ENCODE measurements at places on chromosomes 11 and 22.
A peak's percentile ranks its signal among the peaks of the same experiment; 100 is the strongest.

DNA sequence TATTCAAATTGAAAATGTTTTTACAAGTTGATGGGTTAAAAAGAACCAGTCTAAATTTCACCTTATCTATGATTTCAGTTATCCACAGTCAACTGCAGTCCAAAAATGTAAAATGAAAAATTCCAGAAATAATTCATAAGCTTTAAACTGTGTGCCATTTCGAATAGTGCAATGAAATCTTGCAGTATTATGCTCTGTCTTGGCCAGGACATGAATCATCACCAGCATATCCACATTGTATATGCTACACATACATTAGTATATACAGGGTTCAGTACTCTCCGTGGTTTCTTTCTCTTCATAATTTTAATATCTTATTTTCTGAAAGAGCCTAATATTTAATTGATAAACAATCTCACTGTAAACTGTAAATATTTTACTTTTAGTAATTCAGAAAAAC, 45.9 kb downstream of the ARHGAP32 start:
- DNase-seq, result no peak

- DNase-seq, result no peak
These were observed 8.0 kb upstream of the EFCAB6 start for GRCh38 chr22:43819931-43820640.

DNA sequence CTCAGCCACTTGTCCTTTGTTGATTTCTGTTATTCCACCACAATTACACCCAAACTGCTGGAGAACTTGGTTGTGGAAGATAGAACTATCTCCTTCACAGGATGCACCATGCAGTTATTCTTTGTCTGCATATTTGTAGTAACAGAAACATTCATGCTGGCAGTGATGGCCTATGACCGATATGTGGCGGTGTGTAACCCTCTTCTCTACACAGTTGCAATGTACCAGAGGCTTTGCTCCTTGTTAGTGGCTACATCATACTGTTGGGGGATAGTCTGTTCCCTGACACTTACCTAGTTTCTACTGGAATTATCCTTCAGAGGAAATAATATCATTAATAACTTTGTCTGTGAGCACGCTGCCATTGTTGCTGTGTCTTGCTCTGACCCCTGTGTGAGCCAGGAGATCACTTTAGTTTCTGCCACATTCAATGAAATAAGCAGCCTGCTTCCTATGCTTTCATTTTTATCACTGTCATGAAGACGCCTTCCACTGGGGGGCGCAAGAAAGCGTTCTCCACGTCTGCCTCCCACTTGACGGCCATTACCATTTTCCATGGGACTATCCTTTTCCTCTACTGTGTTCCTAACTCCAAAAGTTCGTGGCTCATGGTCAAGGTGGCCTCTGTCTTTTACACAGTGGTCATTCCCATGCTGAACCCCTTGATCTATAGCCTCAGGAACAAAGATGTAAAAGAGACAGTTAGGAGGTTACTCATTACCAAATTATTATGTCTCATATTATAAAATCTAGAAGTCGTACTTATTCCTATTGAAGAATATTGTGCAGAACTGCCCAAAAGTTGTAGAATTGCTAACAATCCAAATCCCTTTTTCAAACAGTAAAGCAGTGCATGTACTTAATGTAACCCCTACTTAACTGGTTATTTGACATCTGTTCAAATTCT, 53.2 kb downstream of the OR4C6 start:
- DNase-seq, result no peak

DNA sequence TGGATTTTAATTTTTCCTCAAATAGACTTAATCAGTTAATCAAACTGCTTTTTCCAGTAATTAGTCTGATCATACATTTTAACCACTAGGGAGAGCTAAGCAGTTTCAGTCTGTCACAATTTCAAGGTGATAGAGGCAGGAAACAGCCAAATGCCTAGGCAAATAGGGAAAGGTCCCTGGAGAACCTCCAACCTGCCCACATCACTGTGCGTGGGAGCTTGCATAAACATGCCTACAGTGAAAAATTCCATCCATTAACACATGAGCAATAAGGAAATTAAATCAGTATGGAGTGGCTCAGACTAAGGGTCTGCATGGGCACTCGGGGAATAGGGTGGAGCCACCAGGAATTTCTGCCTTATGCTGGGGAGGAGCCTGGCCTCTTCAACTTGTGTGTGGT, 74.6 kb downstream of the AASDHPPT start:
- no peak for DNase-seq

GRCh38 chr11:14774721-14775120, 117.3 kb downstream of the CYP2R1 start:
- DNase-seq, result no peak

DNA sequence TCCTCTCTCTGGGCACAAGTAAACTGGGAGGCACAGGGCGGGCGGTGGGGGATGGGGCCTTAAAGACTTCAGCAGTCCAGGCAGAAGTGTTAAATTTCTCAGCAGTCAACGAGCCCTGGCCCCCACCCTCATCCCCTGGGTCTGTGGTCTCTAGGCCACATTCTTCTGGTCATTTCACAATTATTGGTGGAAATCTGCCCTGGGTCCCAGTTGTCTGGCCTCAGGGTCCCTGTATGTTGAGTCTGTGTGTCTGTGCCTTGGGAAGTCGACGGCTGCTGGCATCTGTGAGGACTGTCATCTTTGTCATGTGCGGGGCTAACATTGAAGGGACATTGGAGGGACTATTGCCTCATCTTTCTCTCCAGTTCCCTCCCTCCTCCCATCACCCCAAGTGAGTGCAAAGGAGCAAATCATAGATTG, 1.7 kb downstream of the TSPAN18 start:
- DNase-seq, result no peak

DNA sequence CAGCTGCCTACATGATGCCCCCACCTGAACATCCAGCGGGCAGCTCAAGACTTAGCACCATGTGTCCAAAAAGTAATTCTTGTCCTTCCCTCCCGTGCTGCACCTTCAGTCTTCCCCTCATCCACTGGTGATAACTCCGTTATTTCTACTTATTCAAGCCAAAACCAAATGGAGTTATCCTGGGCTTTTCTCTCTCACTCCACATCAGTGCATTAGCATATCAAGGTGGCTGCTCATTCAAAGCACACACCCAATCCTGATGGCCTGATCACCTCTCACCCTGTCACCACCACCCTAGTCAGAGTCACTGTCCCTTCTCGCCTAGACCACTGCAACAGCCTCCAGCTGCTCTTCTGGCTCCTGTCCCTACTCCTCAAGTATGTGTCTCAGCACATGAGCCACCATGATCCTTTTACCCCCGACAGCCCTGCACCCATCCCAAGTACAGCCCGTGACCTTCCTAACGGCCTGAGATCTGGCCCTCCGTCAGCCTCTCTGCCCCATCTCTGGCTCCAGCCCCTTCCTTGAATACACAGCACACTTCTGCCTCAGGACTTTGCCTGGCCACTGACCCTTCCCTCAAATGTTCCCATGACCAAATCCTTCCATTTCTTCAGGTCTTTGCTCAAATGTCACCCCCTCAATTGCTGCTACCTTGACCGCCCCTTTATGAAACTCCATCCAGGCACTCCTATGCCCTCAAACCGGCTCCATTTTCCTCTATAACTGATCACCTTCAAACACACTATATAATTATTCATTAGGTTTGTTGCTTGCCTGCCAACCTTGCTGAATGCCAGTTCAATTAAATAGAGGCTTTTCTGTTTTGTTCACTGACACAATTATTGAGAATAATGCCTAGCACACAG, 19.7 kb upstream of the SLC25A1 start:
- DNase-seq, result no peak

- DNase-seq, result no peak
These were observed 110.4 kb downstream of the ELP4 start for GRCh38 chr11:31619980-31620379.

- no peak for DNase-seq
These were observed 489 bp downstream of the OR10A4 start for GRCh38 chr11:6876914-6877313.

GRCh38 chr11:3162410-3163240, 2.5 kb downstream of the OSBPL5 start:
- no peak for DNase-seq

GRCh38 chr22:39959640-39960447, at the start of gene TMA7B:
TSS of gene TMA7B (plus strand) at chr22:39960397. CDS start at chr22:39964375, 3,978 bp downstream.
- DNase-seq, result no peak

- DNase-seq, result no peak
These were observed 69.2 kb downstream of the BLID start for GRCh38 chr11:122046846-122047245.

GRCh38 chr22:32411402-32411801, 645 bp downstream of the RTCB start:
- DNase-seq, result no peak

- DNase-seq, result no peak
These were observed 35.3 kb downstream of the EXT2 start for GRCh38 chr11:44130751-44131150.

- DNase-seq, result no peak
These were observed 61.6 kb upstream of the KCNQ1OT1 start for GRCh38 chr11:2761131-2762030.

GRCh38 chr11:33920838-33921613, 29.1 kb upstream of the LMO2 start:
- DNase-seq, result no peak

DNA sequence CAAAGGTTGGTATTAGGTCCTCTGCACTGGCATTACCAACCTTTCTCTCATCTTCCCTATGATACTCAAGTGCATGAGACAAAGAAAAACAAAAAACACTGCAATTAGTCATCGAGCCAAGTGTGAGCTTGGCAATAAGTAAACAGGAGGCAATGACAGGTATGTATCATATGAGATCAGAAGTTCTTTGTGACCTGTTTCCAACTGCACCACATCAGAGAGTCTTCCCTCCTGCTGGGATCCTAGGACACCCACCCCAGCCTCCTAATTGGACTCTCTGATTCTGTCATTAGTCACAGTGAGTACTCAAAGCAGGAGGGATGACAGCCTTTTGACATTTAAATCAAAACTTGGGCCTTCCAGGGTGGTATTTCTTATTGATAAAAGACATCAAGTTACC, 7.8 kb upstream of the JAML start:
- DNase-seq, result no peak

GRCh38 chr22:45240810-45241631, at the start of gene KIAA0930:
TSS of gene KIAA0930 (minus strand) at chr22:45240894. CDS start at chr22:45240703, 191 bp downstream.
- peak; percentile 63 for DNase-seq

DNA sequence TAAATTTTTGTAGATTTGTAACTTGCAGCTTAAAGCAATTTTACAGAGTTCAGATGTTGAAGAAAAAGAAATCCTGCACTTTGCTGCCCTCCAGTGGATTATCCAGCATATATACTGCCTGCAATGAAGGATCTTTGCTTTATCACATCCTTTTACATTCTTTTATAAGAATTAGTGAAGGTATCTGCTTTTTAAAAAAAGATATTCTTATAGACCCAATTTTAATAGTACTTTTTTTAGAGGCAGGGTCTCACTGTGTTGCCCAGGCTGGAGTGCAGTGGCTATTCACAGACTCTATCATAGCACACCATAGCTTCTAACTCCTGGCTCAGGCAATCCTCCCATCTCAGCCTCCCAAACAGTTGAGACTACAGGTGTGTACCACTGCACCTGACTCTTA, 60.7 kb downstream of the TTC17 start:
- no peak for DNase-seq

GRCh38 chr22:50084080-50084477, 1.1 kb downstream of the MLC1 start:
- DNase-seq, result no peak

DNA sequence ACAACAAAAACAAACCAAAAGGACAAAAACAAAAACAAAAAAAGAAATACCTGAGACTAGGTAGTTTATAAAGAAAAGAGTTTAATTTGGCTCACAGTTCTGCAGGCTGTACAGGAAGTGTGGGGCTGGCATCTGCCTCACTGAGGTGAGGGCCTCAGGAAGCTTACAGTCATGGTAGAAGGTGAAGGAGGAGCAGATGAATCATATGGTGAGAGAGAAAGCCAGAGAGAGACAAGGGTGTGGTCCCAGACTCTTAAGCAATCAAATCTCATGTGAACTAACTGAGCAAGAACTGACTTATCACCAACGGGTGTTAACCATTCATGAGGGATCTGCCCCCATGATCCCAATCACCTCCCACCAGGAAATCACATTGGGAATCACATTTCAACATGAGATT, 58.8 kb upstream of the ZBED5 start:
- no peak for DNase-seq

DNA sequence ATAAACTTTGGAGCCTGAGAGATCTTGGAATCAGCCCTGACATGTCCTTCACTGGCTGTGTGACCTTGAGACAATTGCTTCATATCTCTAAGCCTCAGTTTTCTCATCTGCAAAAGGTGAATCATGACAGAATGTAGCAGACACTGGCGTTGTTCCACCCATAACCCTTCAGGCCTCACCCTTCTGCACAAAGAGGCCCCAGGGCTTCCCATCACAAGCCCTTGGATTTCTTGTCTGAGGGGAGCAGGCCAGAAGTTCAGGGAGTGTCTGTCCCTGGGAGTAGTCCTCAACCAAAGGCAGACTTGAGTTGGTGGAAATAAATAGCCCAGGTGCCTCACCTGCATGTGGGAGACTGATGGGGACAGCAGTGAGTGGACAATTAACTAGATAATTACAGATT, 16.6 kb downstream of the FGF3 start:
- no peak for DNase-seq

GRCh38 chr11:68279676-68280075, 7.9 kb upstream of the C11orf24 start:
- no peak for DNase-seq

DNA sequence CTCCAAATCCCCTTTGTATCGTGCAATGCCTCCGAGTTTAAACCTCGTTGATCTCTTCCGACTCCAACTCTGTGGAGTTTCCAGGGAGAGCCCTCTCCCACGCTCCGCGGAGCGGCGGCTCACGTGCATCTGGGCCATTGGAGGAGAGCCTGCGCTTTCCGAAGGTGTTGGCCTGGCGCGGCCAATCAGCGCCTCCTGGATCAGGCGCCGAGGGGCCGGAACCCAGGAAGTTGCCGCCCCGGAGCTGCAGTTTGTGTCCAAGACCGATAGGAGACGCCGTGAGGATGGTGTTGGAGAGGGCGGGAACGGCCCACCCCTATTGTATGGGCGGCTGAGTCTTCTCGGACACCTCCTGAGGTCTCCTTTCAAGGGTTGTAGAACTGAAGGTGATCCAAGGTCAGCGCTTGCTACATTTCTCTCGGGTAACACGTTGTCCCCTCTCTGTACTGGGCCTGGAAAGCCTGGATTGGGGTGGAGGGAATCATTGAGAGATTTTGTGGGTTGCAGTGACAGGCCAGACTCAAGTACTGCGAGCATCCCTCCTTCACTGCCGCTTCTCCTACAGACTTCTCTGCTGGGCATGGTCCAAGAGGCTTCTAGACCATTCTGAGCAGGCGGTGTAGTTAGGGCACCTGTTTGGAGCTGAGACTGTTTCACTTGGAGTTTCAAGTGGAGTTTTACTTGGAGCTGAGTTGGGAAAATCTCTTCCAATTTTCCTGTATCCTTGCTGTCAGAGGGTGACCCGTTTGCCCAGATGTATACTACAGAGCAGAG, 1.7 kb downstream of the ADAMTS15 start:
- DNase-seq, result no peak

GRCh38 chr22:47061226-47061625, 298.8 kb downstream of the TBC1D22A start:
- no peak for DNase-seq

DNA sequence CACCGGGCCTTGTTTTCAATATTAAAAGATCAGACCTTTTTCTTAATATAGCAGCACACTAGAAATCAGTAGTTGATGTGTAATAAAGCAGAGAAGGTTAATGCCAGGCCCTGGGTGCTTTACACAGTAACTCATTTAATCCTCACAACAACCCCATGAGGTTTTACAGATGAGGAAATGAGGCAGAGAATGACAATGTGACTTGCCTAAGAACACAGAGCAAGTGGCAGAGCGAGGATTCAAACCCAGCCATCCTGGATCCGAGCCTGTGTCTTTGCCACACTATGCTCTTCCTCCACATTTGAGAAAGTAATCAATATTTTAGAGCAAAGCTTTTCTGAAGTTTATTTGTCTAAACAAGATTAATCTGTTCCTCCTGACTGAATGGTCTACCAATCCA, 7.2 kb downstream of the JAML start:
- DNase-seq, result no peak

Data from stimulated activated CD4-positive, alpha-beta T cell treated with anti-CD3 and anti-CD28 coated beads, Interleukin-1b, Interleukin-23, amount 100 ng/mL, for 1 hour (primary cell).